ENCODE measurements at places on chromosomes 7 and 10.

- DNase-seq = no peak
Observed at GRCh38 chr7:52209614-52210013, 825.8 kb upstream of the POM121L12 start.

DNA sequence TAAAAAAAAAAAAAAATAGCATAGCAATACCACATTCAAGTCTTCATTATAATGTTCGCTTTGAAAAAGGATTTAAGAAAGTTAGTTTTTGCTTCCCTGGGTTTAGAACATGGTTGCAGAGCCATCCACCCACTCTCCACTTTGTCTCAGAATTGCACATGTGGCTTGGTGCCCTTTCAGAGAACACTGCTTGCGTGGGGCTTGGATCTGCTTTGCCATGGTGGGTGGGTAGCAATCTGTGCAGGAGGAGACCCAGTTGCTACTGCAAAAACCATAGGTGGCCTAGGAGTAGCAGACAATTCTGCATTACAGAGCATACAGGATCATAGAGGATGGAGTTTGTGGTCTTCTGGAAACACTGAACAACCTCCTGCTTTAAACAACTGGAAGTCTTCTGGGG, 421.4 kb upstream of the CELF2 start:
- DNase-seq = no peak

GRCh38 chr7:42907316-42907715, 4.6 kb downstream of the C7orf25 start:
- DNase-seq = no peak

- DNase-seq = no peak
Observed at GRCh38 chr10:45235798-45236220, 79.6 kb downstream of the OR13A1 start.

GRCh38 chr7:44565795-44566559, 7.7 kb downstream of the DDX56 start:
- DNase-seq = no peak

GRCh38 chr7:157846271-157846670, 509.5 kb downstream of the DNAJB6 start:
- no peak for DNase-seq

GRCh38 chr7:69907720-69908119, 309.4 kb downstream of the AUTS2 start:
- DNase-seq = no peak

- no peak for DNase-seq
Observed at GRCh38 chr10:72073708-72074573, 14.4 kb downstream of the SPOCK2 start.

- no peak for DNase-seq
Observed at GRCh38 chr10:131178521-131179331, 132.8 kb downstream of the TCERG1L start.

GRCh38 chr7:73904219-73905137, 43.5 kb downstream of the TMEM270 start:
- no peak for DNase-seq

- DNase-seq = no peak
Observed at GRCh38 chr7:136957391-136957790, 88.9 kb downstream of the CHRM2 start.

- no peak for DNase-seq
Observed at GRCh38 chr7:57305192-57305748, 144.7 kb upstream of the ZNF716 start.

DNA sequence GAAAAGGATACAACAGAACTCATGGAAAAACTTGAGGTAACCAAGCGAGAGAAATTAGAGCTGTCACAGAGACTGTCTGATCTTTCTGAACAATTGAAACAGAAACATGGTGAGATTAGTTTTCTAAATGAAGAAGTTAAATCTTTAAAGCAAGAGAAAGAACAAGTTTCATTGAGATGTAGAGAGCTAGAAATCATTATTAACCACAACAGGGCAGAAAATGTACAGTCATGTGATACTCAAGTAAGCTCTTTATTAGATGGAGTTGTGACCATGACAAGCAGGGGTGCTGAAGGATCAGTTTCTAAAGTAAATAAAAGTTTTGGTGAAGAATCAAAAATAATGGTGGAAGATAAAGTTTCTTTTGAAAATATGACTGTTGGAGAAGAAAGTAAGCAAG, 62.1 kb downstream of the AKAP9 start:
- DNase-seq = no peak

GRCh38 chr7:147595042-147595441, 995.5 kb upstream of the C7orf33 start:
- DNase-seq = no peak

- DNase-seq = no peak
Observed at GRCh38 chr10:30170814-30171213, 111.4 kb upstream of the JCAD start.

GRCh38 chr7:47428768-47429472, 153.0 kb downstream of the TNS3 start:
- no peak for DNase-seq

GRCh38 chr10:121448766-121449421, 149.3 kb downstream of the FGFR2 start:
- DNase-seq = no peak

GRCh38 chr7:89232-90019, 102.9 kb upstream of the FAM20C start:
- no peak for DNase-seq

- no peak for DNase-seq
Observed at GRCh38 chr10:88493691-88494483, 89.2 kb downstream of the RNLS start.

DNA sequence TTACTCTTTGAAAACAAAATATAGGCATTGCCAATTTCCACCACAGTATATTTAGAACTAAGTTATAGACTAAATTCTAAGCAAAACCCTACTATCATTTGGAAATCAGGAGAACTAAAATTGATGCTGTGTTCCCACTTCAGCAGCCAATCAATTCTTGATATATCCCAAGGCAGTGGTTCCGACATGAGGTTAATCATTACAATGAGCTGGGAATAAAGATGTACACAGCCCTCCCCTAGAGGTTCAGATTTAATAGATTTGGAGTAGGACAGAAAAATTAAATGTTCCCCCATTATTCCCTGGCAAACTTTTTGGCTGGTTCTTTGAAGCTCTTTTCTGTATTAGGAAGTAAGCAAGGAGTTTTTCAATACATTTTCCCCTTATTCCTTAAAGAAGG, 15.1 kb downstream of the ZNF800 start:
- no peak for DNase-seq

DNA sequence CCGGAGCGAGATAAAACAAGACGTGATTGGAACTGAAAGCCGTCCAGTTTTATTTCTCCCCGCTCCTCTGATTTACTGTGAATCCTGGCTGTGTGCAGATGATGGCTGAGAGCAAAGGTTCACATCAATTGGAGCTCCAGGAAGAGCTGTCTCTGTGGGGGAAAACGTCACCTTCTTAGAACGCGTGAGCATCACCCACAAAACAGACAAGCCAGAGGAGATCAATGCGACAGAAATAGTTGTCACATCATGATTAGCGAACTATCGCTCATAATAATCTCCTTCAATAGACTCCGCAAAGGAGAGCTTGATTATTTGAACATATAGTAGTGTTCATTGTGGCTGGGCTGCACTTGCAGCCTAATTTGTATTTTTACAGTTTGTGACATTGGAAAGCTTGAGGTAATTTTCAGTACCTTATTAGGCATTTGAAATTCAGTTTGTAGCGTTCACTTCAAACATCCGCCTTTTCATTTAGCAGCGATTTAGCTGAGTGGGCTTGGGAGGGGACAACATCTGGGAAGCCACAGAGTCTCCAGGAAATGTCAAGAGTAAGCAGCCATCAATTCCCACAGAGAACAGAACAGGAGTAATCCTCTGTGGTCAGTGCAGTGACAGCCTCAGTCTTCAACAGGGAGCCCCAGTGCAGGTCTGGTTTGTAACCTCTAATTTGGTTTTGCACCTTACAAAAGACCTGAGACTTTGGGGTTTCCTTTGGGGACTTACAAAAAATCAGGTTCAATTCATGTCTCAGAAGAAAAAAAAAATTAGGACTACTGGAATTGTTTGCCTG, 276.8 kb upstream of the PFKP start:
- no peak for DNase-seq

DNA sequence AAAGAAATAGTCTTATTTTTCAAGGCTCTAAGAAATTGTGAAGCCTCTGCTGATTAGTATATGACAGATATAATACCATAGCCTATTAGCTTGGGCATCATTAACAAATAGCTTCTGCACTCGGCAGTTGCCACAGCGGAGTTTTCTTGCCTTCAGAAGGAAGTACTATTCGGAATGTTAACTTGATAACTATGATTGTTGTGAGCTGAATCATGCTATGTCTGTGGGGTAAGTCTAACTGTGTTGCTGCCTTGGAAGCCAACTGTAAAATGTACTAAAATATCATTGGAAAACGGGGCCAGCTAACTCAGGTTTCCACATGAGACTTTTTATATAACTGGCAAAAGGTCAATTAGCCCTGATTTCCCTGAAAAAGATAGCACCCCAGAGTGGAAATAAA, 93.2 kb downstream of the TWIST1 start:
- DNase-seq = no peak

GRCh38 chr7:121301446-121302213, 27.2 kb upstream of the WNT16 start:
- DNase-seq = no peak

GRCh38 chr10:97713826-97714400, 383 bp downstream of the MARVELD1 start:
- peak; percentile 45 for DNase-seq

DNA sequence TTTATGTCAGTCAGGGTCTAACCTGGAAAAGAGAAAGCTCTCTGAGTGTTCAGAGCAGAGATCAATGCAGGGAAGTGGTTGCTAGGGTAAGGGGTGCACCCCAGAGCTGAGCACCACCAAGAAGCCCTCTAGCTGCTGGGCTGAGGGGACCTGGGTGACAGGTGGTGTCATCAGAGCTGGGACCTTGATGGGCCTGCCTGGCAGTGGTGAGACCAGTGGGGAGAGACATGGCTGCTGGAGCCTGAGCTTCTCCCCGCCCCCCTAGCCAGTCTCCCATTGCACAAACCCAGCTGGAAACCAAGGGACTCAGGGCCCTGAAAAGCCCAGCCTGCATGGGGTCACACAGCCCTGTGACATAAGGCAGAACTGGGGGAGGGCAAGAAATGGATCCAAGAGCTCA, 49.1 kb upstream of the OSBPL3 start:
- DNase-seq = no peak

GRCh38 chr7:134692344-134692705, 45.7 kb downstream of the BPGM start:
- no peak for DNase-seq

DNA sequence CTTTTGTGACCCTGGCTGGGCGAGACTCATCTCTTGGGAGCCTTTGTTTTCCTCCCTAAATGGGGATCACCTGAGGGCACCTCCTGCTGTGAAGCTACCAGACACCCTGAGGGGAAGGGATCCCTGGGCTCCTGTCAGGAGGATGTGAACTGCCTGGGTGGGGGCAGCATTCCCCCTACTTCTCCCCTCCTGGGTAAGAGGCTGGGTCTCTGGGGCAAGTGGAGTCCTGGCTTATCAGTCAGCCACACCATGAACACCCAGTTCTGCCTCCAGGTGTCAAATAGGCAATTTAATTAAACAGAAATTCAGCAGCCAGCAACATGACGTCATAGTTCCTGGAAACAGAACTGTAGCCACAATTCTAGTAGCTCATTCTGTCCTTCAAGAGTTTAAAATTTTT, 97.7 kb upstream of the RET start:
- DNase-seq = no peak

DNA sequence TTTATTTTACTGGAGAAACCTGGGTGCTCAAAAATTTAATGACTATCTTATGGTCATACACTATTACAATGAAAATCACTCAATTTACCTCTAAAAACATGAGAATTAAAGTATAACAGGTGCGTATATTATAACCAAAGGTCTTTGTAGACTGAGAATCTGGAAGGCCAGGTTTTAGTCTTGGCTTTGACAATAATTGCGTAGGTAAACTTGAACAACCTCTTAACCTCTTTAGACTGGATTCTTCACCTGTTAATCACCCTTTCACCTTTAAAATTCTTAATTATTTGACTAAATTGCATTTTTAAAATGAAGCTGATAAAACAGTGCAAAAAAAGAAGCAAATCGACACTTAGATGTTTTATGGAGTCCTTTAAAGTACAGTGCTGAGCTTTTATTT, 156.1 kb downstream of the SEMA3E start:
- no peak for DNase-seq

DNA sequence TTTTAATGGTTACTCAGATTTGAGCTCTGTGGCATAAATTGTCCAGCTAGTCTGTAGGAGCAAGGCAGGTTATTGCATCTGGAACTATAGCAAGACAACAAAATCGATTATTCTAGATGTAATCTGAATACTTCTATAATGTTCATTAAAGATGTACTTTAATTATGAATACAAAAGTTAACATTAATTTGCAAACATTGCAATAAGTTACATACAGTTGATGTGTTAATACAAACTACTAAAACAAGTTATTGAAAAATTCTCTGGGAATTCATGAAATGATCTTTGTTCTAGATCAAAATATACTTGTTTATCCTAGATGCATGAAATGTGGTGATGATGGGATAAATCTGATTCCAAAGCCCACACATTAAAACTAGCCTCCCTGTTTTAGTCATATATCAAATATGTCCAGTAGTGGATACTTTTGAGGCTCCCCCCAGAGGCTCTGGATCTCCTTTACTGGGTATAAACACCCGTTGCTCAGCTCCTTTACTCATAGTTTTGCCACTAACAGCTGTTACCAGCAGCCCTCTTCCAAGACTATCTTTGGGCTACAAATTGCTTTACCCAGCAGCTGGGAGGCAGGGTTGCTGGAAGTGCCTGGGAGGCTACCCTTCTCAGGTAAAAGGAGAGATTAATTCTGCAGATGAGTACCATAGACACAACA, 78.1 kb downstream of the ARL4A start:
- no peak for DNase-seq

GRCh38 chr10:21160116-21160515, 263.0 kb upstream of the NEBL start:
- no peak for DNase-seq

GRCh38 chr10:83073472-83073871, 1065.8 kb upstream of the GHITM start:
- DNase-seq = no peak

- no peak for DNase-seq
Observed at GRCh38 chr10:94938383-94938782, at the start of gene CYP2C9. TSS of gene CYP2C9 (plus strand) at chr10:94938658. CDS start at chr10:94938683, 25 bp downstream.

- no peak for DNase-seq
Observed at GRCh38 chr7:116511552-116512519, 12.3 kb downstream of the CAV2 start.

- no peak for DNase-seq
Observed at GRCh38 chr10:44961230-44961571, 1.6 kb downstream of the RASSF4 start.

GRCh38 chr10:26455567-26456315, 17.6 kb downstream of the APBB1IP start:
- no peak for DNase-seq

GRCh38 chr10:49748006-49748405, 14.1 kb downstream of the OGDHL start:
- DNase-seq = no peak

- DNase-seq = no peak
Observed at GRCh38 chr10:112091703-112092102, 91.9 kb downstream of the GPAM start.

GRCh38 chr7:159071260-159071659, 73.4 kb downstream of the VIPR2 start:
- no peak for DNase-seq

Measured in stimulated activated CD4-positive, alpha-beta T cell treated with anti-CD3 and anti-CD28 coated beads, Interleukin-12 subunit alpha, Interleukin-12 subunit beta, amount 100 ng/mL, for 4 hours (primary cell).